ENCODE measurements at places on chromosomes 1 and 21. TPM values are rescaled to one million over a fixed set of nuclear protein-coding genes. Genes with fewer than 3 reads are reported as not detected.

Gene SLC5A9
- total RNA-seq: 0.13 TPM

- DNase-seq: peak; percentile 91
These were observed 10.9 kb upstream of the ALDH4A1 start for GRCh38 chr1:18913065-18913835.

GRCh38 chr1:168179438-168180147 lies 831 bp downstream of the TIPRL start:
- DNase-seq: no peak

GRCh38 chr1:151457911-151458801 lies 1.1 kb downstream of the POGZ start:
- peak; percentile 83 for DNase-seq

DNA sequence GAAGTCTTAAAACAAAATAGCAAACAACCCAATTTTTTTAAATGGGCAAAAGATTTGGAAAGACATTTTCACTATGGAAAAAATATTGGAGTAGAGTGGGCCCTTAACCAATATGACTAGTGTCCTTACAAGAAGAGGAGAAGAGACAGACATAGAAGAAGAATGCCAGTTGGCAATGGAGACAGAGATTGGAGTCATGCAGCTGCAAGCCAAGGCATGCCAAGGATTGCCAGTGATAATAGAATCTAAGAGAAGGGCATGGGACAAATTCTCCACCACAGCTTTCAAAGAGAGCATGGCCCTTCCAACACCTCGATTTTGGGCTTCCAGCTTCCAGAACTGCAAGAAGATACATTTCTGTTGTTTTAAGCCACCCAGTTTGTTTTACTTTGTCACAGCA lies 92.7 kb downstream of the RGS2 start:
- DNase-seq: no peak

Gene TMEM61
- total RNA-seq: 0.27 TPM

GRCh38 chr1:92030656-92031107 lies 897 bp downstream of the EPHX4 start:
- DNase-seq: no peak

- no peak for DNase-seq
These were observed 118.1 kb downstream of the SPSB1 start for GRCh38 chr1:9410737-9411297.

GRCh38 chr1:179781962-179782361 lies 38.9 kb downstream of the FAM163A start:
- DNase-seq: peak; percentile 77

Gene OR10Z1
- not detected for total RNA-seq

- DNase-seq: no peak
These were observed 57.0 kb downstream of the SASS6 start for GRCh38 chr1:100075773-100076172.

DNA sequence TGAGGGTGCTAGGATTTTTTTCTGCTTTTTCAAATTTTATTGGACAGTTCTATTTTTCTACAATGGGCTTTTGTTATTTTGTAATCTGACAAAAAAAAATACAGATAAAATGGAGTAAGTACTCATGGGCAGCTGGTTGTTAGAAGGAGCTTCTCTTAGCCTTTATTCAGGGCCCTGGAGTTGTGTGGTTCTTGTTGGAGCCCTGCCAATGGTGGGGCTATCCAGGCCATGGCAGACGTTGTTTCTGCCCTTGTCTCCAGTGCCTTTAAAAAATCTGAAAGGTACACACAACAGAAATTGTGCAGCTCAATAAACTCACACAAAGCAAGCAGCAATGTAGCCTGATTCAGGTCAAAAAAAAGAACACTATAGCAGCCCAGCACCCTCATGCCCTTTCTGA lies 153.5 kb upstream of the GALNT2 start:
- no peak for DNase-seq

GRCh38 chr1:219085988-219086387 lies 87.7 kb upstream of the LYPLAL1 start:
- no peak for DNase-seq

Gene HNRNPCL4
- total RNA-seq: not detected

DNA sequence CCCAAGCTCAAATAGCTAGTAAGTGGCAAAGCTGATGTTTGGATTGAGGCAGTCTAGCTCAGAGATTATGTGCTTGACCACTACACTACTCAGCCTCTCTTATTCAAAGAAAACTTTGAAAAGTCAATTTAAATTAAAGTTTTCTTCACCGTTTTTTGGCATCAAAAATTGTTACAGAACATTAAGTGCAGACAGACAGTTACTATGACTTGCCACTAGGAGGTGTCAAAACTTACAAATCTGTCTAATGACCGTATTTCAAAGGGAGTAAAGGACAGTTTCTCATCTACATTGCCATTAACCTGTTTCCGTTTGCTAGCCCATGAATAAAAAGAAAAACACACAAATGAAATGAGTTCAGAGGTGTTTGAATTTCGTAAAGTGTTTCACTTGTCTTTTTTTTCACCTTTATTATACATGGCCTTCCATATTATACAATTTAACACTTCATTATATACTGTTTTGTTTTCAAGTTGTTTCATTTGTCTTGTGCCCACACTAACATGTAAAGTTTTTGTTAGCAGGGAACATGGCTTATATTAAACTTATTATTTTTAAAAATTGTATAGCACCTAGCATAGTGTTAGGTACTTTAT lies 57.4 kb upstream of the MTF2 start:
- DNase-seq: no peak

- no peak for DNase-seq
These were observed 84.4 kb upstream of the SYT6 start for GRCh38 chr1:114238053-114238452.

GRCh38 chr21:41133874-41134522 lies 34.0 kb upstream of the BACE2 start:
- no peak for DNase-seq

- DNase-seq: no peak
These were observed 141.0 kb upstream of the JUN start for GRCh38 chr1:58924821-58925220.

GRCh38 chr1:99811075-99811474 lies 39.1 kb upstream of the AGL start:
- no peak for DNase-seq

Gene DEGS1
- total RNA-seq: 56.9 TPM

DNA sequence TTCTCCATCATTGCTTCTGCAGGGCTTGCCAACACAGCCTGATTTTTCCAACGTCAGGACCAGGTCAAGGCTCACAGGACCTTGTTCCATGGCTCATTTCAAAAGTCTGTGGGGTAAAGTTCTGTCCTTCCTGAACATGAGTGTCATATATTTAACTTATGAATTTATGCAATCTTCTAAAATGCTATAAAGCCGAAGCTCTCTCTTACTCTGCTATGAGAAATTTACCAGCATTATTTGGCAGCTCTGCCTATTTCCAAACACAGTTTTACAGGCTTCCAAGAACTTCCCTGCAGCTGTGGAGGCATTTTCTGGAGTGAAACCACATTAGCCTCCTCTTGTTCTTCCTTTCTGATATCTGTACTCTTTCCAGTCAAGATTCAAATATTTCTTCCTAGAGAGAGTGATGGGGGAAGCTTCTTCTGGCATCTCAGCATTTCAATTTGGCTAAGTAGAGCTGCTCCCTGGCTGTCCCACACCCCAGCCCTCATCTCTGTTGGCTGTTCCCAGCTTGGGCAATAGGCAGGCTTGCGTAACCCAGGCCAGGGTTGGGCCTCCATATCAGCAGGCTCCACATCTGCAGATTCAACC lies 15.6 kb upstream of the HMGCS2 start:
- DNase-seq: peak; percentile 86

- DNase-seq: no peak
These were observed 29.6 kb upstream of the NPPB start for GRCh38 chr1:11888206-11888876.

GRCh38 chr21:45158491-45159423 lies 84.4 kb downstream of the ADARB1 start:
- DNase-seq: no peak

Gene C1orf53
- 6.2 TPM for total RNA-seq

DNA sequence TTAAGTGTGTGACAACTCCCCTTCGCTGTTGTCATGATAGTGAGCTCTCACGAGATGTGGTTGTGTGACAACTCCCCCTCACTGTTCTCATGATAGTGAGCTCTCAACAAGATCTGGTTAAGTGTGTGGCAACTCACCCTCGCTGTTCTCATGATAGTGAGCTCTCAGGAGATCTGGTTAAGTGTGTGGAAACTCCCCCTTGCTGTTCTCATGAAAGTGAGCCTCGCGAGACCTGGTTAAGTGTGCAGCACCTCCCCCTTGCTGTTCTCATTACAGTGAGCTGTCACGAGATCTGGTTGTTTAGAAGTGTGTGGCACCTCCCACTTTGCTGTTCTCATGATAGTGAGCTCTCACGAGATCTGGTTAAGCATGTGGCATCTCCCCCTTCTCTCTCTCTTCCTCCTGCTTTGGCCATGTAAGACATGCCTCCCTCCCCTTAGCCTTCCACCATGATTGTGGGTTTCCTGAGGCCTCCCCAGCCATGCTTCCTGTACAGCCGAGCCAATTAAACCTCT lies 25.1 kb upstream of the LSS start:
- DNase-seq: no peak

DNA sequence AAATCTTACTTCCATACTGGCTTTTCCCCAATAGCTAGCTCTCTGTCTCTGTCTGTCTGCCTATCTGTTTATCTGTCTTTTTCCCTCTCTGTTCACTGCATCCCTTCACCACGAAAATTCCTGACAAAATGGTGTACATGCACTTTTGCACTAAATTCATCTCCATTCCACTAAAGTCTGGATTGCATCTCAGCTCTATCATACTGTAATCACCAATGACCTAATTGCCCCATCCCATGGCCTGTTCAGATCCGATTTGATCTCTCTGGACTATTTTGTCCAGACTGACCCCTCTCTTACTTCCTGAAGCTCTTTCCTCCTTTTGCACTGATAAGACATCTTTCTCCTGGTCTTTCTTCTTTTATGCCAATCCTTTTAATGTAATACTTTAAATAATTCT lies 112.5 kb upstream of the USH2A start:
- no peak for DNase-seq

Gene SPTA1
- not detected for total RNA-seq

GRCh38 chr1:224786533-224787250 lies 142.8 kb upstream of the DNAH14 start:
- DNase-seq: no peak

DNA sequence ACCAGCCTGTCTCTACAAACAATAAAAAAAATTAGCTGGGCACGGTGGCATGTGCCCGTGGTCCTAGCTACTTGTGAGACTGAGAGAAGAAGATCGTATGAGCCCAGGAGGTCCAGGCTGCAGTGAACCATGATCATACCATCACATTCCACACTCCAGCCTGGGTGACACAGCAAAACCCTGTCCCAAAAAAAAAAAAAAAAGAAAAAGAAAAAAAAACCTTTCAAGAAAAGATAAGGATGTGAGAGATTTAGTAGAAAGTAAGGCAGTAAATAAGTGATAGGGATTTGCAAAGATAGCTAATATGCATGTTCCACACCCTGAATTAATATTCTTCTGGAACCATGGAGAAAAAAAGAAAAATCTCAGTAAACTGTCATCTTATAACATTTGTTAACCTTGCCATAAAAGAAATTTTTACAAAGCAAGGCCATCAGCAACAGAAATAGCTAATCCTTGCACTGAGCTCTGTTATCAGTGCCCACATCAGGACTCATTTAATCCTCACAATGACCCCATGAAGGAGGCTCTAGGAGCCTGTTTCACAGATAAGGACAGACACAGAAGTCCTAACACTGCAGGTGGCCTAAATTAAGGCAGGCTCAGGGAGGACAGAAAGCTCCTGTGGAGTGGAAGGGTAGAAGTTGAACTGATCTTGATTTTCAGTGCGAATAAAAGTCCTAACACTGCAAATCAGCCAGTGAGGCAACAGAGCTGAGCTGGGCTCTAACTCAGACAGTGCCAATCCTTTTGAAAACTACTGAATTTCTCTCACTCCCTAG lies 7.6 kb downstream of the GNB1 start:
- DNase-seq: no peak

Gene SPRR1B
- not detected for total RNA-seq

All from Right ventricle myocardium superior (tissue), 1 donor.